NAMALWA (cell line): ENCODE measurements at places on chromosomes 2 and 18.

- DNase-seq = no peak
Observed at GRCh38 chr2:240374085-240374907, 61.2 kb upstream of the GPC1 start.

GRCh38 chr18:79523736-79524180 lies 128.0 kb downstream of the NFATC1 start:
- DNase-seq = peak; percentile 85

- DNase-seq = no peak
Observed at GRCh38 chr18:6109743-6110142, 214.4 kb upstream of the TMEM200C start.

DNA sequence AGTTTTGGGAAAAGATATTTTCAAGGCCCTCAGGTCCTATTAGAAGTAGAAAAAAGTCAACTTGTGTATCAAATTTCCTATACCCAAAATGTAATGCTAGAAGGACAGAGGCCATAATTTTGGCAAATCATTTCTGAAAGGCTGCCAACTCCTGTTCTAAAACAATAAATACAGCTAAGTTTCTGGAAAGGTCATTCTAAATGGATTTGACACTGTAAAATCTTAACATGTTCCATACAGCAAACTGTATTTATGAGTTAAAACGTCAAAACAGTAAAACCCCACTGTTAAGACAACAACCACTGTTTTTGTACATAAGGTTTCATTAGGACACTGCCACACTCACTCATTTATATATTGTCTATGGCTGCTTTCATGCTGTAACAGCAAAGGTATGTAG lies 9.7 kb downstream of the FAM98A start:
- no peak for DNase-seq

DNA sequence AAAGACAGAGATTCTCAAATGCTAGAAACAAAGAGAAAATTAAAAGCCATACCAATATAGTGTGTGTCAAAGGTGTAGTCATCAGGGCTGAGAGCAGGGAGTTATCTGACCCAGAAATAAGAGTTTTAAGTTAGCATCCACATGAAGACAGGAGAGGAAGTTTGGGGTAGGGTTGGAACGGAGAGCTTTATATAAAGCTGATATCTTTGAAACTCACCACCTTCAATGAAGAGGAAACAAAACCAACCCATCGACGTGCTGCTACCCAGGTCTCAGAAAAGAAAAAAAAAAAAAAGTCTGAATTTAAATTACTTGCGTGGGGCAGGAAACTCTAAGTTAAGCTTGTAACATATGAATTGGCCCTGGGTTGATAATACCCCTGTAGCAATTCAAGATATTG lies 42.4 kb downstream of the ARL4C start:
- no peak for DNase-seq

- no peak for DNase-seq
Observed at GRCh38 chr2:111940333-111941196, 42.2 kb downstream of the MERTK start.

DNA sequence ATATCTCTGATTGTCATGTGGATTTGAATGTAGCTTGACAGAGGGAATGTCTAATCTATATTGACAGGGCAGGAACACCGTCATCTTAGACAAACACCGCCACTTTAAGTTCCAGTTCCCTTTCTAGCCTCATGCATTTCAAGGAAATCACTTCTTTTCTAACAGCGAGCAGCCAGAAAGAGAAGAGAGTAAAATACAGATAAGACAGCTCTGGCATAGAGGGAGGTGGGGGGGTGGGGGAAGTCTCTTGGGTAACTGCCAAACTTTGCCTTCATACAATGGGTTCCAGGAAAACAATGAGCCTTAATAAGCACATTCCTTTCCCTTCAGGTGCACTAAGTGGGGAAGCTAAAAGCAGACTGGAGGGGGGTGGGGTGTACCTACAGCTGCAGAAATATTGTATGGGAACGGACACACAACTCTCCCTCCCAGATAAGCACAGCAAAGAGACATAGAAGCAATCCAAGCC lies 37.2 kb downstream of the CASP10 start:
- DNase-seq = no peak

DNA sequence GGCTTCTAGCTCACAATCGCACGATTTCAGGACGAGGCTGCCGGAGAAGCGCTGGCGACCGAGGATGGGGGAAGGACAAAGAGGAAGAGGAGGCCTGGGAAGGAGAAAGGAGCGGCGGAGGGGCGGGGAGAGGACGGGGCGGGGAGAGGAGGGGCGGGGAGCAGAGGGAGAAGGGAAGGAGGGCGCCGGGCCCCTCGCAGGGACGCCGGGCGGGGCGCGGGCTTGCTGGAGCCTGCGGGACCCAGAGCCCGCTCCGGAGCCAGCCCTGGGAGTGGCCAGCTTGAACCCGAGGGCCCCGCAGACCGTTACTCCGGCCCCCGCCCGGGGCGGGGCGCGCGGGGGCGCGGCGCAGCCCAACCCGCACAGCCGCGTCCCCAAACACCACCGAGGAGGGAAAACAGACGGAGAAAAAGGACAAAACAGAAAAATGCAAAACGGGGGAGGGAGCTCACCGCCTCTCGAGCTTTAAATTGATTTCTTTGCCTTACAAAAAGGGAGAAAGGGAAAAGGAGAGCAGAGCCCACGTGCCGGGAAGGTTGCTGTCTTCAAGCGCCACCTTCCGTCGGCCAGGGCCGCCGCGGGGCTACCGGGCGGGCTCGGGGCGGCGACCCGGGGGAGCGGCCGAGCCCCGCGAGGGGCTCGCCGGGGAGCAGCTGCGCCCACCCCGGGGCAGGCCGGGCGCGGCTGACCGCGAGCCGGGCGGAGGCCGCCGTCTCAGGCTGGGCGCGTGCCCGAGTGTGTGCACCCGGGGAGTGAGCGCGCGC lies 781 bp upstream of the SOX11 start:
- DNase-seq = no peak

GRCh38 chr2:73033766-73034381 lies 37.6 kb downstream of the SFXN5 start:
- DNase-seq = no peak

- no peak for DNase-seq
Observed at GRCh38 chr2:225582355-225583116, 183.0 kb downstream of the NYAP2 start.

DNA sequence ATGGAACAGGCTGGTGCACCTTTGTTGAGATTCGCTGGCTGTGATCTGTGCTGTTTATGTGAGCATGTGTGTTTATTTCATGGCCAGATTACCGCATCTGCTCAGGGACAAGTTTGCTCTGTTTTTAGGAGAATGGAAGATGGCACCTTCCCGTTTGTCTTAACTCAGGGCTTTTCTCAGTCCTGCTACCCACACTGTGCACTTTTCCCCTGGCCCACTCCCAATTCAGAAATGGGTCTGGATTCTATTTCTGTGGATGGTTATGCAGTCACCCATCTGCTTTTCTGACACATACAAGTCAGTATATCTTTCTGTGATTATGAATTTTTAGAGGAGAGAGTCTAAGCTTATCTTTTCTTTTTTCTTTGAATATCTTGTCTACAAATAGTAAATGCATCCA lies 15.4 kb downstream of the MGAT5 start:
- no peak for DNase-seq

GRCh38 chr2:157185476-157186227 lies 71.9 kb upstream of the GALNT5 start:
- no peak for DNase-seq

DNA sequence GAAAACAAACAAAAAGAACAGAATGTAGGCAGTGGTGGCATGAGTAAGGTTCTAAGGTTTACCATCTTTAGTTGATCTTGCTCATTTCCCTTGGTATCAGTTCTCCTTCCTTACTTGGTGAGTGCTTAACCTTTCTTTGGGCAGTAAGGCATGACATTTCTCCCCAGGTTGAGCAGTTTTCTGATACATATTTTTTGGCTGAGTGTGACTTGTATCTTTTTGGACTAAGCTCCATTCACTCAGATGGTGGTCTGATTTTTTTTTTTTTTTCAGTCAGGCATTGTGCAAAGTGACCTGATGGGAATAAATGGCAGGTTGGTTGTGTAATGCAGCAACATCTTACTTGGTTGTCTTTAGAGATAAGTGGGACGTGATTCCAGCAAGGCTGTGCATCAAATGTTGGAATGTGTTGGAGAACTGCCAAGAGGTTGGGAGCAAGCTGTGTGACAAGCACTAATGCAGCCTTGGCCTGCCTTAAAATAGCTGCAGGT lies 15.1 kb downstream of the SPTBN1 start:
- DNase-seq = peak; percentile 9

DNA sequence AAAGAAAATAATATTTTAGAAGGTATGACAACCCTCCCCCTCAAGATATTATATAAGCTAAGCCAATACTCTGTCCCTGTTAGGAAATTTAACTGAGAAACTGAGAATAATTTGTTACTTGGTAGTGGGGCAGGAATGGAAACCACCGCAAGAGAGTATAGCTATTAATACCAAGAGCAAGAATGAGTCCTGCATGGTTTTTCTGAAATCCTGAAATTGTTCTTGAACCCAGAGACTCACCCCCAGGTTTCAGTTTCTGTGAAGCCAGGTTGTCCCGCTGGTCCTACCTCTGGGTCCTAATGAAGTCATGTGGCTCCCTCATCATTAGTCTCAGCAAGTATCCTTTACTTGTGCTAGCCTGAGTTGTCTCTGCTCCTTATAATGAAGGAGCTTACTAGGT lies 671.0 kb upstream of the ACVR2A start:
- DNase-seq = no peak

GRCh38 chr2:159228081-159228581 lies 58.4 kb downstream of the WDSUB1 start:
- no peak for DNase-seq

DNA sequence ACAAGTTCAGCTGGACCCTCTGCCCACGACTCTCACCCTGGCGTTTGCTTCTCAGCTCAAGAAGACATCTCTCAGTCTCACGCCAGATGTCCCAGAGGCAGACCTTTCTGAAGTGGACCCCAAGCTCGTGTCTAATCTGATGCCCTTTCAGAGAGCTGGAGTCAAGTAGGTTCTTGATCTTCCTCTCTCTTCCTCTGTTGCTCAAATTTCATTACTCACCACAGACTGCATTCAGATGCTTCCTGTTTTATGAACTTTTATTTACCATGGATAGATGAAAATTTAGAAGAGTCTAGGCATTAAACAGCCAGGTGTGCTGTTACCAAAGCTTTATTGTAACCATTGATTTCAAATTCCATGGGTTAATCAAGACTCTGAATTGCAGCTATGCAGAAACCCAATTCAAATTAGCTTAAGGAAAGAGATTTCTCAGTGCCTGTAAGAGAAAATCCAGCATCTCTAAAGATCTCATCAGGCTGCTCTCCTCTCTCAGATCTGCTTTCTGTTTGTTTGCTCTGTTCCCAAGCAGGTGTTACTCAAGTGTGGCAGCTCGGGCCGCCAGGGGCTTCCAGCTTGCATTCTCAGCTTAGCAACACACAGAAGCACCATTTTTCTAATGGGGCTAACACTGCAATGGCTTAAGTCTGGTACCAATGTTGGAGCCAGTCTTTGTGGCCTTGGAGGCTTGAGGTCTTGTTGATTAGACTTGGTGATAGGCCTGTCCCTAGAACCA lies 16.5 kb downstream of the SMARCAL1 start:
- no peak for DNase-seq

DNA sequence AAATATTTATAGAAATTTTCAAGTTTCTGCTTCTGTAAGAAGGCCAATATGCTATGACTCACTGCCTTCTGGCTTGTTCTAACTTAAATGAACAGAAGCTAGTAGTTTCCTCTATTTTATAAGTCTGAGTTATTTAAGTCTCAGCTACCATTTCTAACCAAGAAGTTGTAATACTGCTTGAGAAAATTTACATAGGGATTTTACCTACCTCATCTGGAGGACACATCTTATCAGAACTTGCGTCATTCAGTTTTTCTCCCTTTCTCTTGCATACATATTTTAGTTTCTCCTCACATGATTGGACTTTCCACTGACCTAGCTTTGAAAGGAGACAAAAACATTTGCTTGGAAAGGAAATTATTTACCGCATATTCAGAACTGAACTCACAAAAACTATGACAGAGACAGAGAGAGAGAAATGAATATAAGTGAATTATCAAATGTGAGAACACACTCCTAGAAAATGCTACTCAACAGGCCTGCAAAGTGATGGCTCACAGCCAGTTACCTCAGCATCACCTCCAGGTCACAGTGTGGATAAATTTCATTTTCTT lies 81.1 kb upstream of the CD302 start:
- DNase-seq = no peak

DNA sequence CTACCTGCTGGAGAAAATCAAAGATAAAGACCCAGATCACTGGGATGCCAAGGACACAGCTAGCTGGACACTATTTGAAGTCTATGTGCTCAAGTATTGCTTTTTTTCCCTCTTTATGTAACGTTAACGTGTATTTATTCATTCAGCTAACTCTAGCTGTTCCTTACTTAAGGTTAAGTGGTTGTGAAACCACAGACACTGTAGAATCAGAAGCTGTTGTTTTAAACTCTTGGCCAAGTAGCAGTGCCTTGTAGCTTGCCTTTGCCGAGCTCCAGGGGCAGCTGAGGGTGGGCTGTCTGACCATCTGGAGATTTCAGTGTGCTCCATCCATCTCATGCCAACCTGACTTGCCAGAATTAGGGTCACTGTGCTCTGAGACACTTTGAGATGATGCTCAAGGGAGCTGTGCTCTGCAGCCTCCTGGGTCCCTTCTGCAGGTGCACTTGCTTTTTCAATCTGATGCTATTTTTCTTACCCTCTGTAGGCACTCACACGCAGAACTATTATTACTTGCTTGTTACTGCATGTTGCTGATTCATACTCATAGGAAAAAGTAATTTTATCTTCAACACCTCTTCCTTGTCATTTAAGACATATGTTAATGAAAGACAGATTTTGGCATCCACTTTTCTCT lies 116.2 kb downstream of the METTL8 start:
- DNase-seq = peak; percentile 86

DNA sequence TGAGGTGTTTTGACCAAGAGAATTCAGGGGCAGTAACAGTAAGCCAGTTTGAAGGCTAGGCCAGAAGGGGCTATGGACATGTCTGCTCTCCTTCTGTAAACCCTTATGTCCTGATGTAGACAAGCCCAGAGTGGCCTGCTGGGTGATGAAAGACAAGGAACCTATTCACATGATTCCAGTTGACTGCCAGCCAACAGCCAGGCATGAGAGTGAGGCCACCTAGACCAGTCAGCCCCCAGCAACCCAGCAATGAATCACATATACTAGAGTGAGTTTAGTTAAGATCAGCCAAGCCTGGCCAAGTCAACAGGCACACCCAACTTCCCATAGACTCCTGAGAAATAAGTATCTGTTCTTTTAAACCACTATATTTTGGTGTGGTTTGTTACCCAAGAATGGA lies 1889.7 kb upstream of the CELF4 start:
- no peak for DNase-seq

DNA sequence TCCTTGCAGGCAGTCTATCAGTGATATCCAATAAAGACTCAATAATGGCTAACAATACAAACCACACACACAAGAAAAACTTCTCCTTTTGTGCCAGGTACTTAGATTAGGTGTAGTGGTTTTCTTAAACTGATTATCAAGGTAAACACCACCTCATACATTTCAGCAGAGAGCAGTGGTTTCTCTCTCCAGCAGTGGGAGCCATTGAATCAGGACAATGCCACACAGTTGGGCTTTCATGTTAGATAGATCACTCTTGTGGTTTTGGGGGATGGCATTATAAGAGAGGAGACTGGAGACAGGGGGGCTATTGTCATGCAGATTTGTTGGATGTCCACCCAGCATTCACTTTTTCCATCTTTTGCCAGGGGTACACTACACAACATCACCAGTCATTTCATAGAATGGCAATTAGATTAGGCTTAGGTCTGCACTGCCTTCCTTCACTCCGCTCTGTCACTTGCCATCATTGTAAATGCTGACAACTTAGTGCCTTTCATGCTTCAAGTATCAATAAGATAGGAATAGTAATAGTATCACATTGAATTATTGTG lies 13.6 kb upstream of the IRS1 start:
- peak; percentile 39 for DNase-seq
